EL (cell line): ENCODE measurements at places on chromosomes 6 and 20.

- no peak for DNase-seq
Observed at GRCh38 chr20:22577515-22578220, 6.7 kb downstream of the FOXA2 start.

DNA sequence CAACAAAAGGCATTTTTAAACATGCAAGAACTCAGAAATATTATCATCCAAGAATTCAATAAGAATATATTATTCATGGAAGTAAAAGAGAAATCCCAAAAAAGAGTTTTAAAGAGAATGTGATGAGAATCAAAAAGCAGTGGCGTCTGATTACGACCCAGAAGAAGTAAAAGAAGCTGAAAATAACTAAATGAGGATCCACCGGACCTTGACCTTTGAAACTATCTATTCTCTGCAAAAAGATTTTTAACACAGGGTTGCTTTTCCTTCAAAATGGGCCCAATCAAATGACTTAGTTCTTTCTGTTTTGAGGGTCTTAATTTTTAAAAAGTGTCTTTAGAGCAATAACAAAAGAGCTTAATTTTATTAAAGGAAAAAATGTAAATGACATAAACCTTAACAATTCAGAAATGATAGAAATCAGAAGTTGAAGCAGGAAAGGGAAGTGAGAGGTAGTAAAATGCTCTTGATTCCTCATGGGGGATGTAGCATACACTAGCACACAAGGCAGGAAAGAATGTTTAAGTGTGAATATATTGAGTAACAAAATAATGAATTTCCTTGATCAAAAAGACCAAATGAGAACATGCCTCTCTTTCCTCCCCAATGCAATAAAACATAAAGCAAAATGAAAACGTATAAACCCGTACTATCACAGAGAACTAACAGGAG, 223.1 kb upstream of the PRDM1 start:
- DNase-seq = no peak

DNA sequence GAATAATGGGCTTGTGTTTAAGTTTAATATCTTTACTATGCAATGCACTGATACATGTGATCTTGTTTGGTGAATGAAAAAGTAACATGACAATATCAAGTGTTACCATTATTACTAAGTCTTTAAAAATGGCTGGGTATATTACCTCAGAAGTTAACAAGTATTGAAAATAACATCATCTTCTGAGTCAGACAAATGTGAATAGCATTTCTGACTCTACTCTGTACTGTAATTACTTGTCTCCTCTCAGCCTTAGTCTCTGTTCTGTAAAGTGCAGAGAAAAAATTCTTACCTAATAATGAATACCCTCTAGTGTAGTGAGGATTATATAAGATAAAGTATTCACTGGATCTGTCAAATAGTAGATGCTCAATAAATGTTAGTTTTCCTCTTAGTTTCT, 47.0 kb upstream of the GCLC start:
- no peak for DNase-seq

DNA sequence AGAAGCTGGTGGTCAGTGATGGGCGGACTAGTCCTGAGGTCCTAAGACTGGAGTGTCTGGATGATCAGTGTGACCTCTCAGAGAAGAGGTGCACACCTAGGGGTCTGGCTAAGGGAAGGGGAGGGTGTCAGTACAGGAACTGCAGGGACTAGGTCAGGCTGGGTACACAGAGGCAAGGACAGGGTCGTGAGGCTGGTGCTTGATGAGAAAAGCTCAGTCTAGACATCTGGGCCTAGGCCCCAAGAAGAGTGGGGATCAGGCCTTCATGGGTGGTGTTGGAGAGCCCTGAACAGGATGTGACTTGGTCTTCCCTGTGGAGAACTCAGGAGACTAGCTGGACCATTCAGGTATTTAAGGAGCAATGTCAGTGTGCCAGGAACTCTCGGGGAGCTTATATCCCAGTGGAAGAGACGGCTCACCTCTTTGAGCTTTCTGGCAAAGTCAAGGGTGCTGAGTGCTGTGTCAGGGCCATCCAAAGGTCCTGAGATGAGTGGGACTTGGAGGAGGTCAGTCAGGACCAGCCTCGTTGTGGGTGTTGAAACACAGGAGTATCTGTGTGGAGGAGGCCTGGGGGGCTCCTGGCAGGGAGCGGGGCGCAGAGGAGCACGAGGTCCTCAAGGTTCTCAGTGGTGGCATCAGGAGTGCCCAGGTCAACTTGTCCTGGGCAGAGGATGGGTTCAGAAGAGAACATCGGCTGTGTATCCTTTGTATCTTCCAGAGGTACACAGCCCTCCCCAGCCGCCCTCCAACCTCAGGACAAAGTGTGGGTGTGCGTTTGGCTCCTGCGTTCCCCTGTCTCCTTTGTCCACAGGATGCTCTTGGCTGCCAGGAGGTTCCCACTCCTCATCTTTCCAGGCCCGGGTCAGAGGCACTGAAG, 13.3 kb upstream of the MYT1 start:
- DNase-seq = no peak

- DNase-seq = no peak
Observed at GRCh38 chr6:15336900-15337560, 91.2 kb downstream of the JARID2 start.

DNA sequence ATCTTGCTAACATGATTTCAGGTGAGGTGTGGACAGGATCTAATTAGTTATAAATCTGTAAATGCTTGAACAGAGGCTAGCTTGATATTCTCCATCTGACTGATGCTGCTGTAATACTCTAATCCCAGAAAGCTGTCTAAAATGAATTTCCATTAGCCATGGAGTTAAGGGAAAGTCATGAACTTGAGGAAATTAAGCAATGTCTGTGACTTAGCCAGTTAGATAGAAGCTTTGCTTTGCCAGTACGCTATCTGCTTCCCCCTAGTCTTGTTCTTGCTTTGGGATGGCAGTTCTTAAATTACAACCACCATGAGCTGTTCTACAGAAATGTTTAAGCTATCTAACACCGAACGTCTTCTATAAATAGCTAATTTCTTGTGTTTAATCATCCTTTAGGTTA, 195.7 kb downstream of the PRL start:
- DNase-seq = no peak

GRCh38 chr6:47203266-47203937, 106.3 kb downstream of the TNFRSF21 start:
- DNase-seq = no peak

- no peak for DNase-seq
Observed at GRCh38 chr20:33825340-33826269, 14.5 kb downstream of the CHMP4B start.

- peak; percentile 59 for DNase-seq
Observed at GRCh38 chr6:152378169-152378568, 259.0 kb downstream of the SYNE1 start.

DNA sequence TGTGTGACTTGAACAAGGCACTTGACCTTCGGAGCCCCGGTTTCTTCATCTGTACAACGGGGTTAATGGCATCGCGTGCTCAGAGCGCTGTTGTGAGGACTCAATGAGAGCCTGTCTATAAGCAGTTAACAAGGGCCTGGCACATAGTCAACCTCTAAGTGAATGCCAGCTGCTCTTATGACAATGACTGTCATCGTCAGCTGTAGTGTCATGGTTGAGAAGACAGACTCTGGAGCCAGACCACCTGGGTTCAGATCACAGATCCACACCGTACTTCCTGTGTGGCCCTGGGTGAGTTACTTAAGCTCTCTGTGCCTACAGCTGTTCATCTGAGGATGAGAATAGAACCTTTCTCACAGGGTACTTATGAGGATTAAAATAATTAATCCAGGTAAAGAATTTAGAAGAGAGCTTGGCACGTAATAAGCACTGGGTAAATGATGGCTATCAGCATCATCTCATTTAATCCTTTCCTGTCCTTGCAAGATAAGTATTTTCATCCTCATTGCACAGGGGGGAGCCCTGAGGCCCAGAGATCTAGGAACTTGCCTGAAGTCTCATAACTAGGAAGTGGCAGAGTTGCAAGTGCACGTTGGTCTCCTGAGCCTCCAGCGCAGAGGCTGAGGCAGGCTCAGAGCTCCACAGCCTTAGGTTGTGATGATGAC, 105.3 kb downstream of the EYA2 start:
- no peak for DNase-seq

DNA sequence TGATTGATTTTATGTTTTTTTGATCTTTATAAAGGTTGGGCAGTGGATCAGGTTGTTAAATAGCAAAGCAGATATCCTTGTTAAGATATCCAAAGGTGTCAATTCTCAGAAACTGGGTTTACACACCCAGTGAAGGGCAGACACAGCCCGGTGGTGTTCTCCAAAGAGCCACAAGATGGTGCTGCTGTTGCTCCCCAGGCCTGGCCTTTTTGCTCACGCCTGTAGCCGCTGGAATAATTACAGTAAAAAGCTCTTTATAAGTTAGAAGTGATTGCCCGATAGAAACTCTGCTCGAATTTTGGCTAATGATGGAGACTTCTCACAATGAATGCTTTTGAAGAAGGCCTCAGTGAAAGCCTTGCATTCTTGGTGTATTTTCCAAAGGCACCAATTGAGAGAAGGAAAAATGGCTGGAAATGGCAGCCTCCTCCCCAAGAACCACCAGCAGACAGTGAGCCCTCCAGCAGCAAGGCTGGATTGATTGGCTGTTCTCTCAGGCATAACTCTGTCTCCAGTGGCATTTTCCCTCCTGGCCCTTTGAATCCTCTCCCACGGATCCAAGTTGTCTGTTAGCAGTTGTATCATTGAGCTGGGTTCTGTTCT, 120.5 kb upstream of the CHD6 start:
- DNase-seq = peak; percentile 44

- DNase-seq = no peak
Observed at GRCh38 chr6:28402197-28402596, 2.6 kb upstream of the ZSCAN12 start.

GRCh38 chr6:35086636-35087360, 54.3 kb downstream of the TCP11 start:
- DNase-seq = no peak

- no peak for DNase-seq
Observed at GRCh38 chr20:37123441-37123840, 27.6 kb upstream of the RBL1 start.

- DNase-seq = no peak
Observed at GRCh38 chr6:31453259-31453658, 44.7 kb upstream of the MICB start.

- no peak for DNase-seq
Observed at GRCh38 chr6:82086944-82087343, 160.6 kb downstream of the IBTK start.

GRCh38 chr20:17530716-17531664, at the start of gene BFSP1:
Gene BFSP1 (minus strand): TSS chr20:17531379. CDS start chr20:17531329, 50 bp downstream.
- DNase-seq = peak; percentile 73

GRCh38 chr20:36061754-36062153, 92.8 kb upstream of the EPB41L1 start:
- no peak for DNase-seq

DNA sequence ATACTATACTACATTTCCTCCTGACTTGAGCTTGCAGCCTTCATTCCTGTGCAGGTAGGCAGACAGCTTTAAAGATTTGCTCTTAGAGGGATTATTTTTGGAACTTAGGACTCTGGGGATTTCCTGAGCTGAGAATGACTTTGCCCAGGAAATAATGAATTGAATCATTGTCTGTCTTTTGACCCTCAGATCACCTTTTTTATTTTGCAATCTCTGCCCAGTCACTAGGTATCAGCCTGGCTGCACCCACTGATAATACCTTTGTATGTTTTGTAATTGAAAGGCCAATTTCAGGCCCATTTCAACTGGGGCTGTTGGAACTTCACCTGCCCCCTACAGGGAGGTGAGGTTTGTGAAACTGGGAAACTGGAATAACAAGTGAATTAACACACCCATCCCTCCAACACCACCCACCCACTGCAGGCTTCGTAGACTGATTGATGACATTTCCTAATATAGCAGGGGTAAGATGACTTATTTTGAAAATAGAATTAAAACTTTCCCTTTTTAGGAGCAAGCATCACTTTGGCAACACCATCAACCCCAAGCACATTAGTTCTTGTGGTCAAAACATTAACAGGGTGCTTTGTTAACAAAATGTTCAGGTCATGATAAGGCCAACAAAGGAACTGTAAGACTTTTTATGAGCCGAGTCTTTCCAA, 157.1 kb upstream of the CENPW start:
- DNase-seq = no peak

DNA sequence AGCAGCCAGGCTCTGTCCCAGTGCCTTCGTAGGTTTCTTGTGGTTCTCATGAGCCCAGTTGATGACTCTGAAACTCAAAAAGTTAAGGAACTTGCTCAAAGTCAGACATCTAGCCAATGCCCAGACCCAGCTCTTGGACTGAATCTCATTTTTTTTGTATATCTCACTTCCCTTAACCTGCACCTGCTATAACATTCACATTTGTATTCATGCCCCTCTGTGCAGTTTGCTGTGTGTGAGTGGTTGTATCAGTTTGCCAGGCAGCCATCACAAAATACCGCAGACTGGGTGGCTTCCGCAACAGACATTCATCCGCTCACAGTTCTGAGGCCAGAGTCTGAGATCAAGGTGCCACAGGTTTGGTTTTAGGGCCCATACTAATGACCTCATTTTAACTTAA, 49.9 kb downstream of the IPCEF1 start:
- no peak for DNase-seq

DNA sequence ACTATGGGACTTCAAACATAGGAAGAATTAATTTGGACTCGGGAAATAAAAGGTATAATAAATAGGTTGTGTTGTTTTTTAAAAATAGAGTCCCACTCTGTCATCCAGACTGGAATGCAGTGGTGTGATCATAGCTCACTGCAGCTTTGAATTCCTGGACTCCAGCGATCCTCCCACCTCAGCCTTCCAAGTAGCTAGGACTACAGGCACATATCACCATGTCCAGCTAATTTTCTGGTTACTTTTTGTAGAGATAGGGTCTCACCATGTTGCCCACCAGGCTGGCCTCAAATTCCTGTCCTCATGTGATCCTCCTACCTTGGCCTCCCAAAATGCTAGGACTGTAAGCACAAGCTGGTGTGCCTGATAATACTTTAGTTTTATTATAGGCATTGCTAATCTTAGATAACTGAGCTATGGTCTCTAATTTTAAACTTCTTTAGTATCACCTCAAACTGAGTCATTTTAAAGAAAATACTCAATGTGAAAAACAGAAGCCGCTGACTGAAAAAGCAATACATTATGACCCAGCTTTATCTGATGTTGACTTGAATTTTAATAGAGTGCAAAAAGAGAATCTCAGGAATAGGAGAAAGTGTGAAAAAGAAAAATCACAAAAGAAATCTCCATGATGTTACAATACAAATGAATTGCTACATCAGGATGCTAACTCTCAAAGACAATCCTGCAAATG, 251.0 kb downstream of the RNGTT start:
- DNase-seq = no peak

DNA sequence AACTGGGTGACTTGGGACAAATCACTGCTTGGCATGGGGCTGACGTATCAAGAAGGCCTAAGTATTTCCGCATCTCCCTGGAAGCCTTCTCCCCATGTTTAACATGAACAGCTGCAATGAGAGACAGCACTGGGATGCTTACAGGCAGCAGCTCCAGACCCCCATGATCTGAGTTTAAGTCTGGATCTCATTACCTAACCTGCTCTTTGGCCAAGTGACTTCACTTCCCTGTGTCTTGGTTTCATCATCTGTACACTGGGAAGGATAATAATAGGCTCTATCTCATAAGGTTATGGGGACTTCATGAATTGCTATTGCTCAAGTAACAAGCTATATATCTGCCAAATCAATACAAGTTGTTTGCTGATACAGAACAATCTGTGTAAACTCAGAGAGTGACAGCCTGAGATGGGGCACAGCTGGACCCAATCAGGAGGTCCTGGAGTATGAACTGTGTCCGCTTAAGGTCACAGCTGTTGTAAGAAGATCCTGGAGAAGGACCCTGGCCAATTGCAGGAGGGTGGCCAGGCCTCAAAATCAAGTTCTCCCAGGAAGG, 56.0 kb downstream of the TGM2 start:
- DNase-seq = no peak

- no peak for DNase-seq
Observed at GRCh38 chr20:60131375-60131774, 173.2 kb downstream of the CDH26 start.
